ENCODE measurements at places on chromosomes 6 and 20.

DNA sequence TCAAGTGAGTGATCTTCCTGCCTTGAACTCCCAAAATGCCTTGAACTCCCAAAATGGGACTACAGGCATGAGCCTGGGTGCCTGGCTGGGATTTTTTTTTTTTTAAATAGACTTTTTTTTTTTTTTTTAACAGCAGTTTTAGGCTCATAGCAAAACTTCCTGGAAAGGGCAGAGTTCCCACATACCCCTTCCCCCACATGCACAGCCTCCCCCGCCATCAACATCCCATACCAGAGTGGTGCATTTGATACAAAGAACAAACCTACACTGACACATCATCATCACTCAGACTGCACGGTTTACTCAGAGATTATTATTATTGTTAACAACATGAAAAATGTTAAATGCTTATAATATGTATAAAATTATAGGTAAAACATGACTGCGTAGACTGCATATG is 26.0 kb downstream of the UQCC1 start:
- no peak overlapping the region for H3K27ac ChIP-seq
- peaks cover 16% of the 10 kb centered on the region for H3K36me3 ChIP-seq
- no peak for DNase-seq
- no peaks in the 10 kb centered on the region for H3K4me1 ChIP-seq
- H3K4me3 ChIP-seq = no peak overlapping the region

- no peaks in the 10 kb centered on the region for H3K27me3 ChIP-seq
- H3K4me3 ChIP-seq = no peak overlapping the region
- H3K36me3 ChIP-seq = no peaks in the 10 kb centered on the region
Measured at GRCh38 chr6:129895692-129896091, 34.6 kb upstream of the TMEM244 start.

DNA sequence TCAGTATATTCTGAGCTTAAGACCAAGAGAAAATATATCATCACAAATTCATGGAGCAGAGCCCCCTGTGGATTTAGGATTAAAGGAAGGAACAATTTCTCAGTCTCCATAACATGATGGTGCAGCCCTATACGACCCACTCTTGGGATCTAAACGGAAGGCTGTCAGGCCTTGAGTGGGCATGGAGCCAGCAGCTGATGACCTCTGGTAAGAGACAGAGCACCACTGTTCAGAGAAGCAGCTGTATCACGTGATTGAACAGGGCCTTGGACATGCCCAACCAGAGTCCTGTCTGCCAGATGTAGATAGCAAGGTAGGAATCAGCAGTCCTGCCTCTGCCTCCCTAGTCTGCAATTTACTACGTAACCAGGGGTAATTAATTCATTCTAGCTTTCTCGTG is 259.4 kb upstream of the POU3F2 start:
- no peaks in the 10 kb centered on the region for H3K36me3 ChIP-seq
- DNase-seq = no peak
- H3K4me3 ChIP-seq = no peak overlapping the region
- H3K4me1 ChIP-seq = no peaks in the 10 kb centered on the region
- H3K27me3 ChIP-seq = no peaks in the 10 kb centered on the region

DNA sequence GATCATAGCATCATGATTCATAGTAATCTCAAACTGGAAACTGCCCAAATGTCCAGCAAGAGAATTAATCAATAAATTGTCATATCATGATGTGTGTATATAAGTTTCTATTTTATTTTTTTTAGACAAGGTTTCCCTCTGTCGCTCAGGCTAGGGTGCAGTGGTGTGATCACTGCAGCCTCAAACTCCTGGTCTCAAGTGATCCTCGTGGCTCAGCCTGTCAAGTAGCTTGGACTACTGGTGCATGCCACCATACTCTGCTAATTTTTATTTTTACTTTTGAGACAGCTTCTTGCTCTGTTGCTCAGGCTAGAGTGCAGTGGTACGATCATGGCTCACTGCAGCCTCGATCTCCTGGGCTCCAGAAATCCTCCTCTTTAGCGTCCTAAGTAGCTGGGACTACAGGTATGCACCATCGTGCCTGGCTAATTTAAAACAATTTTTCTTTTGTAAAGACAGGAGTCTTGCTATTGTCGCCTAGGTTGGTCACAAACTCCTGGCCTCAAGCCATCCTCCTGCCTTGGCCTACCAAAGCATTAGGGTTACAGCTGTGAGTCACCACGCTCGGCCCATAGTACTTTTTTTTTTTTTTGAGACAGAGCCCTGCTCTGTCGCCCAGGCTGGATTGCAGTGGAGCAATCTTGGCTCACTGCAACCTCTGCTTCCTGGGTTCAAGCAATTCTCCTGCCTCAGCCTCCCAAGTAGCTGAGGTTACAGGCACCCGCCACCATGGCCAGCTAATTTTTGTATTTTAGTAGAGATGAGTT is 8.7 kb upstream of the ATRN start:
- no peak overlapping the region for H3K4me3 ChIP-seq
- H3K4me1 ChIP-seq = no peaks in the 10 kb centered on the region
- H3K36me3 ChIP-seq = no peaks in the 10 kb centered on the region
- peaks cover 2% of the 10 kb centered on the region for H3K27me3 ChIP-seq
- no peak overlapping the region for H3K27ac ChIP-seq

DNA sequence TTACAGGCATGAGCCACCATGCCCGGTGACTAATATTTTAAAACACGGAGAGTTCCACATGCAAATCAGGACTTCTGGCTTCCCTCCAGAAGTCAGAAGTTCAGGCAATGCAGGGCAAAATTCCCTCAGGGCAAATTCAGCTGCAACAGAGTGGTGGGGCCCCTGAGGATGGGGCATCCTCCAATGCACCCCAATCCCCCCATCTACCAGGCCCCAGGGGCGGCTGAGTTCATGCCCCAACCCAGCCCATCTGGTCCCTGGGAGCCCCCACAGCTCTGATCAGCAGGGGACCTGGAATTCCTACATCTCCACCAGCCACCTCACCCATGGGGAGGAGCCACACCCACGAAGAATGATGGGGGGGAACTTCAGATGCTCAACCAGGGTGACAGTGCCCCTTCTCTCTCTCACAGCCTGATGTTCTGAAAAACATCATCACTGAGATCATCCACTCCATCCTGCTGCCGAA is 22.6 kb downstream of the BPIFB1 start:
- no peak overlapping the region for H3K4me3 ChIP-seq
- H3K36me3 ChIP-seq = no peaks in the 10 kb centered on the region
- no peaks in the 10 kb centered on the region for H3K27me3 ChIP-seq
- H3K4me1 ChIP-seq = no peaks in the 10 kb centered on the region
- H3K27ac ChIP-seq = no peak overlapping the region

GRCh38 chr6:95117236-95117635 is 460.1 kb upstream of the MANEA start:
- H3K4me3 ChIP-seq = no peak overlapping the region
- no peak for DNase-seq
- H3K27me3 ChIP-seq = no peaks in the 10 kb centered on the region
- H3K27ac ChIP-seq = no peak overlapping the region
- H3K36me3 ChIP-seq = no peaks in the 10 kb centered on the region

- no peaks in the 10 kb centered on the region for H3K36me3 ChIP-seq
- DNase-seq = peak; percentile 27
- H3K4me1 ChIP-seq = peaks cover 3% of the 10 kb centered on the region
- H3K4me3 ChIP-seq = no peak overlapping the region
Measured at GRCh38 chr6:9511157-9511556, 903.7 kb downstream of the TFAP2A start.

GRCh38 chr6:139416146-139416545 is 41.7 kb upstream of the CITED2 start:
- H3K27ac ChIP-seq = no peak overlapping the region
- DNase-seq = no peak
- no peaks in the 10 kb centered on the region for H3K4me1 ChIP-seq
- no peak overlapping the region for H3K4me3 ChIP-seq

- H3K36me3 ChIP-seq = peaks cover 20% of the 10 kb centered on the region
- no peak for DNase-seq
- H3K4me3 ChIP-seq = no peak overlapping the region
- H3K27me3 ChIP-seq = no peaks in the 10 kb centered on the region
- H3K4me1 ChIP-seq = no peaks in the 10 kb centered on the region
- H3K27ac ChIP-seq = no peak overlapping the region
Measured at GRCh38 chr6:36505744-36506534, 41.3 kb downstream of the STK38 start.

DNA sequence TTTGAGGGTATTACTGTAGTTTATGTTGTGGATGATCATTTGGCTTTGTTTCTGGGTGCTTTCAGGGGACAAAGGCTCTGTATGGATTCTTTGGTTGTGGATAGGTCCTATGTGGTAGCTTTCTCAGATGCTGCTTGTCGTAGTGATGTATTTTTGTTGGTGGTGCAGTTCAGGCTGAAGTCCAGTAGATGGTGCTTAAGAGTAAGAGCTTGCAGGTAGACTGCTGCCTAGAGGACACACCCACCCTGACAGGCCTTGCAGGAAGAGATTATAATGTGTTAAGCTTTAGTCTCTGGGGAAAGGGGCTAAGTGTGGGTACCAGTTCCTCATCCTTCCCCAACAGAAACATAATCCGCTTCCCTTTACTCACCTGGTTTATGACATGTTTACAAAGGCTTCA is 62.6 kb upstream of the ADGRB3 start:
- H3K4me3 ChIP-seq = no peak overlapping the region
- no peak for DNase-seq
- no peaks in the 10 kb centered on the region for H3K27me3 ChIP-seq
- no peaks in the 10 kb centered on the region for H3K36me3 ChIP-seq
- H3K4me1 ChIP-seq = no peaks in the 10 kb centered on the region

DNA sequence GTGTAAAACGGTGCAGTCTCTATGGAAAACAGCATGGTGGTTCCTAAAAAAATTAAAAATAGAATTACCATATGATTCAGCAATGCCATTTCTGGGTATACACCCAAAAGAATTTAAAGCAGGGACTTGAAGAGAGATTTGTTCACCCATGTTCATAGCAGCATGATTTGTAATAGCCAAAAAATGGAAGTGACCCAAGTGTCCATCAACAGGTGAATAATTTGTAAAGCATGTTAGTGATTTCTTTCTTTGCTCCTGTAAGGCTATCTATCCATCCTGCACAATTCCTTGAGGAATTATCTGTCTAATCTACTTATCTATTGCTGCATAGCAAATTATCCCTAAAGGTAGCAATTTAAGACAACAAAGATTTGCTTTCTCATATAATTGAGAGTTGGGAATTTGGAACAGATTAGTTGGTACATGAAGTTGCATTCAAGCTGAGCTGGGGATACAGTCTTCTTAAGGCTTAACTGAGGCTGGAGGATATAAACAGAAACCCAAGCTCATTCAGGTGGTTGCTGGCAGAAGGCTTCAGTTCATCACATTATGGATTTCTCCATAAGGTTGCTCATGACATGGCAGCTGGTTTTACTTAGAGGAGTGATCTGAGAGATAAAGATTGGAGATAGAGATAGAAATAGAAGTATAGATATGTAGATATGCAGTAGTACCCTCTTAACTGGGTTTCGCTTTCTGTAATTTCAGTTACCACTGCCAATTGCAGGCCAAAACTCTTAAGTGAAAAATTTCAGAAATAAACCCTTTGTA is 62.0 kb downstream of the IL22RA2 start:
- H3K36me3 ChIP-seq = no peaks in the 10 kb centered on the region
- DNase-seq = peak; percentile 45
- H3K27me3 ChIP-seq = no peaks in the 10 kb centered on the region
- H3K4me3 ChIP-seq = no peak overlapping the region
- no peak overlapping the region for H3K27ac ChIP-seq

GRCh38 chr6:35797837-35798526 is 859 bp upstream of the CLPS start:
- no peak overlapping the region for H3K4me3 ChIP-seq
- no peak for DNase-seq
- H3K27ac ChIP-seq = no peak overlapping the region
- H3K27me3 ChIP-seq = no peaks in the 10 kb centered on the region

DNA sequence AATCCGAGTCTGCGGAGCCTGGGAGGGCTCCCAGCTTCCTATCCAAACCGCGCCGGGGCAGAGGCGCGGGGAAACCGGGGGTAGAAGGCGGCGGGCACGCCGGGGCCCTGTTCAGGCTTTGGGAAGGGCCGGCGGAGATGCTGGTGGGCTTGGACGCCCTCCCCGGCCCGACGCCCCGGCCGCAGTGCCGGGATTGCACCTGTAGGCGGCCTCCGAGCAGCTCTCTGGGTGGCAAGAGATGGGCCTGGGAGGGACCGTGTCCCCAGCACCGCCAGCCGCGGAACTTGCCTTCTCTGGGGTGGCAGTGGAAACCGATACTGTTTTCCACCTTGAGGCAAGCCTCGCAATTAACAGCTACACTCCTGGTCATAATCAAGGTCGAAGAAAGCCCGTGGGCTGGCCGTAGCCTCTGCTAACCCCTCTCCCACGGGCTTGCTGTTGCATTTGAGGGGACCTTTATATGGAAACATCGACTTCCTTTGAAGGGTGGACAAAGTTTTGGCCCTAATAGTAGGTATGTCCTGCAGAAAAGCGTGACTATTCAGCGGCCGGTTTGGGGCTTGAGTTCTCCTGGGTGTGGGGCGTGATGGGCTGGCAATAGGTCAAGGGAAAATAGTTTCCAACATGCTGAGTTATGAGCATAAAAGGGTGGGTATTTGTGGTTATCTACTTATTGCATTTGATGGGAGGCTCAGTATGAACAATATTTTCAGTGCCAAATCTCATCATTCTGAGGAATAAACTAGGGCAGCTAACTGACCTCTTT is 1.1 kb upstream of the JAG1 start:
- peaks cover 15% of the 10 kb centered on the region for H3K4me1 ChIP-seq
- no peaks in the 10 kb centered on the region for H3K27me3 ChIP-seq
- peak overlapping the region; percentile 70 for H3K4me3 ChIP-seq
- H3K27ac ChIP-seq = peak overlapping the region; percentile 98
- DNase-seq = peak; percentile 54

DNA sequence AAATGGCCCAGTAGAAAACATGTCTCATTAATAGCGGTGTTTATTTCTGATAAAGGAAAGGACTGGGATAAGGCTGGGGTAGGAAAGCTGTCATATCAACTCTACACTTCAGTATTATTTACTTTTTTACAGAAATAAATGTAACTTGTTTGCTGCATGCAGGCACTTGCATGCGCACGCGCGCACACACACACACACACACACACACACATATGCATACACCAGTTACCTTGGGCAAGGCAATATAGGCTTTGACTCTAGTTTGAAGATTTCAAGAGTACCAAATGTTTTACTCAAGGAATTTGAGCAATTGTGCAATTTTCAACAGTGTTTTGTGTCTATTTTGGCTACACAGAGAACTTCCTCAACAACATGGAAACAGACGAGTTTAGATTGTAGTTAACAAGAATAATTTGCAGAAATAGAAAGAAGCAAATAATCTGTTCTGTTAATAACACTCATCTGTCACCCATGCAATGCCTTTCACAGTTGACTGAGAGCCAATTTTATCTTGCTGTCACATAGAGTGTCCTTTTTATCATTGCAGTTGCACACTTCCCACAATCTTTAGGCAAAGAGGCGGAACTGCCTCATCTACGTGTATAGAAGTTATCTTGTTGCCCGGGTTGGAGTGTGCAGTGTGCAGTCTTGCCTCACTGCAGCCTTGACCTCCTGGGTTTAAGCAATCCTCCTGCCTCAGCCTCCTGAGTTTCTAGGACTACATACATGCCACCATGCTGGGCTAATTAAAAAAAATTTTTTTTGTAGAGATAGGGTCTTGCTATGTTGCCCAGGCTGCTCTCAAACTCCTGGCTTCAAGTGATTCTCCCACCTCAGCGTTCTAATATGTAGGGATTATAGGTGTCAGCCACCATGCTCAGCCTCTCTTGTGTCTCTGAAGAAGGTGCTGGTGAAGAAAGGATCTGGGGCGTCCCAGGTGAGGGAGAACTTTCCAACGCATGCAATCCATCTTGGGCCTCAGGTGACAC is 74.8 kb upstream of the SHLD1 start:
- no peaks in the 10 kb centered on the region for H3K36me3 ChIP-seq
- H3K27me3 ChIP-seq = no peaks in the 10 kb centered on the region
- DNase-seq = peak; percentile 46
- H3K4me3 ChIP-seq = no peak overlapping the region
- no peak overlapping the region for H3K27ac ChIP-seq
